ENCODE measurements at places on chromosomes 6 and 20. TPM values are rescaled to one million over a fixed set of nuclear protein-coding genes. Genes with fewer than 3 reads are reported as not detected.

CALHM6 gene
- total RNA-seq: not detected

DNA sequence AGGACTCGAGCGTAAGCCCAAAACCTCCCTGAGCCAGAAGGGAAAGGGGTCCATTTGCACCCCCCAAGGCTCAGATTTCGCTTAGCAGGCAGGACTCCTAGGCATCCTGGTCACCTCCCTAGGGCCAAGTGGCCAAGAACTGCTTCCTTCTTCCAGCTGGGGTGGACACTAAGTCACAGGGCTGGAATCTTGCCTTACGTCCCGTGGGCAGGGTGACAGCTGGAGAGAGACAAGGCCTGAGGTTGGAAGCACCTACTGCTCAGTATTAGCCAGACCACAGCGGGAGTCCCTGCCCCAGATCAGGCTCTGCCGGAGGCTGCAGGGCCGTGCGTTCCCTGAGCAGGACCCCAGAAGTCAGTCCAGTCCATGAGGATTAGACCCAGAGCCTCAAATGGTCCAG, 19.7 kb downstream of the LAMA5 start:
- H3K4me1 ChIP-seq: peaks cover 3% of the 10 kb centered on the region
- peaks cover 57% of the 10 kb centered on the region for H3K36me3 ChIP-seq
- no peak overlapping the region for H3K27ac ChIP-seq
- H3K4me3 ChIP-seq: no peak overlapping the region

- no peak overlapping the region for H3K27ac ChIP-seq
- no peak overlapping the region for H3K4me3 ChIP-seq
- H3K4me1 ChIP-seq: no peaks in the 10 kb centered on the region
- no peaks in the 10 kb centered on the region for H3K27me3 ChIP-seq
- H3K36me3 ChIP-seq: no peaks in the 10 kb centered on the region
Observed at GRCh38 chr6:163825033-163825432, 410.5 kb downstream of the QKI start.

GRCh38 chr20:24871480-24872213, 77.4 kb upstream of the CST7 start:
- H3K4me1 ChIP-seq: no peaks in the 10 kb centered on the region
- H3K27me3 ChIP-seq: no peaks in the 10 kb centered on the region
- no peak overlapping the region for H3K4me3 ChIP-seq
- no peak for DNase-seq
- H3K36me3 ChIP-seq: no peaks in the 10 kb centered on the region

GRCh38 chr20:63690898-63691710, 5.3 kb upstream of the TNFRSF6B start:
- H3K4me3 ChIP-seq: no peak overlapping the region
- H3K36me3 ChIP-seq: peaks cover 9% of the 10 kb centered on the region
- H3K4me1 ChIP-seq: peaks cover 4% of the 10 kb centered on the region
- H3K27me3 ChIP-seq: no peaks in the 10 kb centered on the region
- H3K27ac ChIP-seq: no peak overlapping the region
- no peak for DNase-seq

MAP1LC3A gene
- total RNA-seq: 131 TPM

DNA sequence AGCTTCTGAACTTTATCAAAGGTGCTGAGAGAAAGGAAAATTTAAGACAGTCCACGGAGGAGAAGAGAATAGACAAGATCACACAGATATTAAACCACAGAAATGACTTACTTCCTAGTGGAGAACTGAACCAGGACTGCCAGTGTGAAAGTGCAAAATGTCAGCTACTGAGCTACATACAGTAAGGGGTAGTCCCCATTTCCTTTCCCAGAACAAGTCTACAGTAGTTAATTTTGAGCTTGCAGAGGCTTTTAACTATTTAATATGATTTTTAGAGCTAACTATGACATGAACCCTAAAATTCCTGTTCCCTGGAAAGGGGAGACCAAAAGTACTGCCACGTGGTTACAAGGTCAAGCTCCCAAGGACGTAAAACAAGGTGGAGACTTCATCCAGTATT, 45.1 kb downstream of the CEP85L start:
- no peaks in the 10 kb centered on the region for H3K27me3 ChIP-seq
- no peak overlapping the region for H3K27ac ChIP-seq
- DNase-seq: no peak
- no peaks in the 10 kb centered on the region for H3K36me3 ChIP-seq

- H3K27ac ChIP-seq: peak overlapping the region; percentile 93
- H3K36me3 ChIP-seq: no peaks in the 10 kb centered on the region
- H3K4me1 ChIP-seq: peaks cover 7% of the 10 kb centered on the region
- DNase-seq: no peak
- no peak overlapping the region for H3K4me3 ChIP-seq
Observed at GRCh38 chr6:11414176-11414963, 123.2 kb upstream of the TMEM170B start.

GRCh38 chr6:107488875-107489635, 862 bp upstream of the SOBP start:
- no peaks in the 10 kb centered on the region for H3K36me3 ChIP-seq
- DNase-seq: no peak
- H3K4me3 ChIP-seq: peak overlapping the region; percentile 79
- H3K27ac ChIP-seq: peak overlapping the region; percentile 86
- H3K27me3 ChIP-seq: no peaks in the 10 kb centered on the region
- H3K4me1 ChIP-seq: peaks cover 5% of the 10 kb centered on the region

DNA sequence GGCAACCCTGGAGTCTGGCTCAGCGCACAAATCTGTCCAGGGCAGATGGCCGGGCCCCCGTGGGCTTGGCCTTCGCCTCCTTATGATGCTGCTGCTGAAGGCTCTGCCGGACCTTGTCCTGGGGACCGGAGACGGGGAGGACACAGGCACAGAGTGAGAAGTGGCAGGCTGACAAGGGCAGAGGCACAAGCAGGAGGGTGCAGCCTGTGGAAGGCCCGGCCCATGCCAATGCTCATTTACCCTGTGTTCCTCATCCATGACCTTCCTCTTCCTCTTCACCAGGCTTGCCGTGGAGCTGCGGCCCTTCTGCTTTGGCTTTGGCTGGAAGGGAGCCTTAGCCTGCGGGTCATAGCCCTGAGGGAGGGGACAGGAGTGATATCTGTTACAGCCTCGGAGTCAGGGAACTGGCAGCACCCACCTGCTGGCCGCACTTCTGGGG, 2.4 kb downstream of the B3GALT4 start:
- peaks cover 19% of the 10 kb centered on the region for H3K4me1 ChIP-seq
- no peaks in the 10 kb centered on the region for H3K27me3 ChIP-seq
- no peak overlapping the region for H3K27ac ChIP-seq
- H3K36me3 ChIP-seq: peaks cover 19% of the 10 kb centered on the region
- no peak for DNase-seq
- H3K4me3 ChIP-seq: no peak overlapping the region

DNA sequence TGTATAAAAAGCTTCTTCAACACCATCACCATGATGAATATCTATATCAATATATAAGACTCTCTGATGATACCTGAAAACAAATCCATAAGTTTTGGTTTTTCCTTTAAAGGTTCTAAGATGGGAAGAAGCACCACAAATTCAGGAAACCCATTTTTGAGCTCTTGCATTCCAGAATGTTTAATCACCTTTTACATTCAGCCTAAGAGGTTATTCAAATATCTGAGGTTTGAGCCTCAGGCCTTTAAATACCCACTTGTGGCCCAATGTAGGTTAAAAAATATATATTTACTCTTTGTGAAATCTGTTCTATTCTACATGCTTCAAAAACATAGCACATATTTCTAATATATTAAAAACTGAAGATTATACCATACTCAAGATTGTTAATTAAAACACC, 17.6 kb downstream of the HDAC2 start:
- no peak overlapping the region for H3K27ac ChIP-seq
- DNase-seq: no peak
- no peak overlapping the region for H3K4me3 ChIP-seq
- H3K27me3 ChIP-seq: no peaks in the 10 kb centered on the region

CGA gene
- not detected for total RNA-seq

DNA sequence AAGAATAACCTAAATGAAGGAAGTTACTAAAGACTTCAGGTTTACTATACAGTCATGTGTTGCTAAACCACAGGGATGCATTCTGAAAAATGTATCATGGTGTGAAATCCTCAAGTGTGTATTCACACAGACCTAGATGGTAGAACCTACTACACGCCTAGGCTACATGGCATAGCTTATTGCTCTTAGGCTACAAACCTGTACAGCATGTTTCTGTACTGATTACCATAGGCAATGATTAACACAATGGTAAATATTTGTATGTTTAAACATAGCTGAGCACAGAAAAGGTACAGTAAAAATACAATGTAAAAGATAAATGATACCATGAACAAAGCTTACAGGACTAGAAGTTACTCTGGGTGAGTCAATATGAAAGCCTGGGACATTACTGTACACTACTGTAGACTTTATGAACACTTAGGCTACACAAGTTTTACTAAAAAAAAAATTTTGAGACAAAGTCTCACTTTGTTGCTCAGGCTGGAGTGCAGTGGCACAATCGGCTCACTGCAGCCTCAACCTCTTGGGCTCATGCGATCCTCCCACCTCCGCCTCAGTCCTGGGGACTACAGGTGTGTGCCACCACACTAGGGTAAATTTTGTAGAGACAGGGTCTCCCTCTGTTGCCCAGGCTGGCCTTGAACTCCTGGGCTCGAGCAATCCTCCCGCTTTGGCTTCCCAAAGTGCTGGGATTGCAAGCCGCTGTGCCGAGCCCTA, 36.0 kb downstream of the ADNP start:
- no peaks in the 10 kb centered on the region for H3K27me3 ChIP-seq
- peaks cover 73% of the 10 kb centered on the region for H3K36me3 ChIP-seq
- no peaks in the 10 kb centered on the region for H3K4me1 ChIP-seq
- no peak overlapping the region for H3K4me3 ChIP-seq
- no peak for DNase-seq
- H3K27ac ChIP-seq: no peak overlapping the region

DNA sequence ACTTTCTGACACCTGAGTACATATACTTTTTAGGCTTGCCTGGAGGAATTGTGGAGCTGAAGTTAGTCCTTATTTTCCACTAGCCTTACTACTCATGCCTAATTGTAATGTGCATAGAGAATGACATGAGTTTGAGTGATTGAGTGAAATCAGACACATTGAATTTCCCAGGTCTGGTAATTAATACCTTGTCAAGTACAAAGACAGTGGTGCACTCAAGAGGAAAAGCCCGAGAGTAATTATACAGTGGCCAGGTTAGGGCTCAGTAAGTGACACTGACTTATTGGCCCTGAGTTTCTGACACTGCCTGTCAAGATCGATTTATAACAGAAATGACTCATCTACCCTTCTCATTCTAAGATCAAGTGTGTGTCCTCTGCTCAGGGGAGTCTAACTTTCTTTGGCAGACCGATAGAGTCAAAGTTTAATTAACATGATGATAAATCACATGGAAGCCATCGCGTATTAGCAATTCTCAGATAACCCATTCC, 288.3 kb downstream of the TPBG start:
- H3K27me3 ChIP-seq: no peaks in the 10 kb centered on the region
- no peaks in the 10 kb centered on the region for H3K36me3 ChIP-seq
- H3K4me1 ChIP-seq: no peaks in the 10 kb centered on the region
- H3K4me3 ChIP-seq: no peak overlapping the region
- DNase-seq: no peak

ROMO1 gene
- 85.5 TPM for total RNA-seq

GRCh38 chr20:61925555-61926252, 140.0 kb downstream of the TAF4 start:
- no peak for DNase-seq
- H3K27me3 ChIP-seq: no peaks in the 10 kb centered on the region
- no peaks in the 10 kb centered on the region for H3K4me1 ChIP-seq
- no peaks in the 10 kb centered on the region for H3K36me3 ChIP-seq

GRCh38 chr6:56988145-56988544, 33.2 kb downstream of the BEND6 start:
- H3K27me3 ChIP-seq: no peaks in the 10 kb centered on the region
- no peak for DNase-seq
- H3K4me1 ChIP-seq: no peaks in the 10 kb centered on the region
- no peaks in the 10 kb centered on the region for H3K36me3 ChIP-seq
- no peak overlapping the region for H3K4me3 ChIP-seq

DNA sequence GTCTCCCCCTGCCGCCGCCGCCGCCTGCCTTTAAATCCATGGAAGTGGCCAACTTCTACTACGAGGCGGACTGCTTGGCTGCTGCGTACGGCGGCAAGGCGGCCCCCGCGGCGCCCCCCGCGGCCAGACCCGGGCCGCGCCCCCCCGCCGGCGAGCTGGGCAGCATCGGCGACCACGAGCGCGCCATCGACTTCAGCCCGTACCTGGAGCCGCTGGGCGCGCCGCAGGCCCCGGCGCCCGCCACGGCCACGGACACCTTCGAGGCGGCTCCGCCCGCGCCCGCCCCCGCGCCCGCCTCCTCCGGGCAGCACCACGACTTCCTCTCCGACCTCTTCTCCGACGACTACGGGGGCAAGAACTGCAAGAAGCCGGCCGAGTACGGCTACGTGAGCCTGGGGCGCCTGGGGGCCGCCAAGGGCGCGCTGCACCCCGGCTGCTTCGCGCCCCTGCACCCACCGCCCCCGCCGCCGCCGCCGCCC, 474 bp downstream of the CEBPB start:
- H3K4me1 ChIP-seq: peaks cover 17% of the 10 kb centered on the region
- H3K27ac ChIP-seq: peak overlapping the region; percentile 100
- H3K36me3 ChIP-seq: peaks cover 17% of the 10 kb centered on the region
- H3K27me3 ChIP-seq: no peaks in the 10 kb centered on the region
- no peak for DNase-seq

- no peak overlapping the region for H3K27ac ChIP-seq
- H3K36me3 ChIP-seq: peaks cover 66% of the 10 kb centered on the region
- H3K27me3 ChIP-seq: no peaks in the 10 kb centered on the region
- no peaks in the 10 kb centered on the region for H3K4me1 ChIP-seq
- no peak overlapping the region for H3K4me3 ChIP-seq
Observed at GRCh38 chr20:35472209-35472608, 16.8 kb downstream of the CEP250 start.

FOXF2 gene
- total RNA-seq: 5.2 TPM

GRCh38 chr6:47473791-47474346, 3.7 kb upstream of the CD2AP start:
- peaks cover 3% of the 10 kb centered on the region for H3K4me1 ChIP-seq
- H3K27ac ChIP-seq: no peak overlapping the region
- H3K4me3 ChIP-seq: no peak overlapping the region
- no peaks in the 10 kb centered on the region for H3K36me3 ChIP-seq
- no peak for DNase-seq

DNA sequence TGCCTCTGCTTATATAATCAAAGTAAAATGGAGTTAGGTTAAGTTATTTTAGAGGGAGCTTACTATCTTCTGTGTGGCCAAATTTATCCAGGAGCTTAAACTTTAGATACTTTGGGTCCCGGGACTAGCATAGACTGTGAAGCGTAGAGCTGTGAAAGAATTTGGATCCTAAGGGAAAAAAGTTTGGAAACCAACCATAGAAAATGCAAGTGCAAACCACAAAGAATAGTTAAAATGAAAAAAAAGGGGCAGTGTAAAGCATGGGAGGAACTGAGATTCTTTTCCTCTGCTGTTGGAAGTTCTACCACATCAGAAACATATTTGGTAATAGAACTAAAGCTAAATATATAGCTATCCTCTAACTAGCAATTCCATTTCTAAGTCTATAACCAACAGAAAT, 232.2 kb upstream of the FLRT3 start:
- H3K36me3 ChIP-seq: no peaks in the 10 kb centered on the region
- H3K4me1 ChIP-seq: no peaks in the 10 kb centered on the region
- no peaks in the 10 kb centered on the region for H3K27me3 ChIP-seq
- H3K4me3 ChIP-seq: no peak overlapping the region

CST2 gene
- total RNA-seq: not detected

GRCh38 chr20:19875376-19876221, 117.5 kb downstream of the RIN2 start:
- H3K4me3 ChIP-seq: no peak overlapping the region
- DNase-seq: no peak
- peak overlapping the region; percentile 60 for H3K27ac ChIP-seq
- no peaks in the 10 kb centered on the region for H3K27me3 ChIP-seq
- H3K4me1 ChIP-seq: no peaks in the 10 kb centered on the region
- peaks cover 6% of the 10 kb centered on the region for H3K36me3 ChIP-seq

GRCh38 chr6:89485320-89485719, 52.4 kb downstream of the ANKRD6 start:
- H3K36me3 ChIP-seq: no peaks in the 10 kb centered on the region
- no peak overlapping the region for H3K4me3 ChIP-seq
- peak overlapping the region; percentile 31 for H3K27ac ChIP-seq
- H3K27me3 ChIP-seq: no peaks in the 10 kb centered on the region
- peaks cover 48% of the 10 kb centered on the region for H3K4me1 ChIP-seq
- no peak for DNase-seq

GABBR1 gene
- 166 TPM for total RNA-seq

All from ascending aorta (tissue), 2 donors.